ENCODE measurements at places on chromosomes 13 and 19. TPM values are rescaled to one million over a fixed set of nuclear protein-coding genes. Genes with fewer than 3 reads are reported as not detected.
A peak's percentile ranks its signal among the peaks of the same experiment; 100 is the strongest.

RB1 gene
- total RNA-seq, result 57.1 TPM

RYR1 gene
- 0.28 TPM for total RNA-seq

FOXA3 gene
- total RNA-seq, result not detected

PDX1 gene
- total RNA-seq, result not detected

NLRP7 gene
- total RNA-seq, result not detected

TMEM59L gene
- total RNA-seq, result 9.3 TPM

CERS1 gene
- total RNA-seq, result 11.4 TPM

ZNF493 gene
- total RNA-seq, result 5.5 TPM

RAB4B gene
- total RNA-seq, result 9.1 TPM

ZNF549 gene
- total RNA-seq, result 10.1 TPM

- DNase-seq, result no peak
These were observed 559 bp downstream of the POLR2E start for GRCh38 chr19:1094655-1094977.

DNA sequence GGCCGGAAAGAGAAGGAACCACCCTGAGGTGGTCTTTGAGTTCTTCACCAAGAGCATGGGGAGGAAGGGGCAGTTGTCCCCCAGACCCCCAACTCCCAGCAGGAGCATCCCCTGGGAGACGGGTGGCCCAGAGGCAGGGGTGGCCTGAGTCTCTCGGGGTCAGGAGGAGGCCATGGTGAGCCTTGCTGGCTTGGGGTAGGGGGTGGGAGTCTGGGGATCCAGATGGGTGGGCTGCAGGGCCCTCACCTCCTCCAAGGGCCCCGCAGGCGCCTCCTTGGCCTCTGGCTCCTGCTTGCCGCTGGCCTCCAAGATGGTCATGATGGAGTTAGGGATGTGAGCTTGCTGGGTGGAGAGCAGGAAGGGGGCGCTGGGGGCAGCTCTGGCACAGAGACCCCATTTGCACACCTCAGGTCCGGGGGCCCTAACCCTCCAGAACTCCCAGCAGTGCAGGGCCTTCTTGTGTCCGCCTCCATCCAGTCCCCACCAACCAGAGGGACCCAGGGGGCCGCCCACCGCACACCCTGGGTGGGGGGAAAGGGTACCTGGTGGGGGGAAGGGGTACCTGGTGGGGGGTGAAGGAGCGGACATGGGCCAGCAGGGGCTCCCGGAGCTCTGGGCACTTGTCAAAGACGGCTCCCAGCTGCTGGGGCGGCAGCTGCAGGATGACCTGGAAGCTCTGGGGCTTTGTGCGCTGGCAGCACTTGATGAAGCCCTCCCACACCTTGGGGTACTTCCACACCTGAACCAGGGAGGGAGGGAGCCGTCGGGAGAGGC lies 1.3 kb upstream of the RSPH6A start:
- DNase-seq, result no peak

GRCh38 chr13:33547035-33547434 lies 261.5 kb upstream of the STARD13 start:
- no peak for DNase-seq

- no peak for DNase-seq
These were observed 67.7 kb upstream of the TM9SF2 start for GRCh38 chr13:99433543-99434075.

GRCh38 chr13:112348642-112349345 lies 27.4 kb upstream of the SPACA7 start:
- no peak for DNase-seq

- no peak for DNase-seq
These were observed 39.1 kb upstream of the MTIF3 start for GRCh38 chr13:27489456-27489855.

DNA sequence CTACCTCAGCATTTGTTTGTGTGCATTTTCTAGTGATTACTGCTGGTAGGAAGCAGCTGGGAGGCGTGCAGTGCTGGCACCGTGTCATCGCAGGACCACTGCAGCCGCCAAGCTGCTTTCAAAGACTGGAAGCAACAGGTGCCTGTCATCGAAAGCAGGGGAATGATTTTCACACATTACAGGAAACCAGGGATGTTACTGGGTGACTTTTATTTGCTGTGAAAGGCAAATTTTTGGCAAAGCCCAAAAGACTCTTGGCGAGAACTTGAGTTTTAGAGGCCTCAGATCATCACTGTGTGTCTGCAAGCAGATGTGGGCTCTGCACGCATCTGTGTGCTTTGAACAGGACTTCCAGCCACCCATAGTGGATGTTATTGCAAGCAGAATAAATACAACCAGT lies 176.4 kb downstream of the FLT1 start:
- no peak for DNase-seq

DNA sequence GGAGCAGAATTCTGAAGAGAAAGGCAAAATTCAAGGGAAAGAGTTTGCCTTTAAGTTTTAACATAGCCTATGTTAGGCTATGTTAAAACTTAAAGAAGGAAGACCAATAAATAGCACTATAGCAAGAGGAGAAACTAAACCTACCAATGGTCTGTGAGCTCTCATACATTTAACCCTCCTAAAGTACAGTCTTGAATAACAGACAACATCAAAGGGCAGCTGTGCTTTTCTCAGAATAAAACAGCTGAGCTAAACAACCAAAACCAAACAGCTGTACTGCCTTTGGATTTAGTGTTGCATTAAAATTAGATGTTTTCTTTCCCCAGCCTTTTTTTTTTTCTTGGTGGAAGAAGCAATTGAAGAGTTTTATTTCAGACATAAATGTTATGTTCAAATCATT lies 34.0 kb downstream of the KLF5 start:
- DNase-seq, result no peak

GRCh38 chr13:64158908-64159307 lies 2743.3 kb upstream of the PCDH20 start:
- peak; percentile 72 for DNase-seq

GRCh38 chr13:45928843-45929242 lies 77.3 kb upstream of the SIAH3 start:
- DNase-seq, result peak; percentile 58

- peak; percentile 9 for DNase-seq
These were observed 132.8 kb upstream of the MYO16 start for GRCh38 chr13:108496362-108497210.

GRCh38 chr13:51826606-51827005 lies 18.4 kb downstream of the TMEM272 start:
- DNase-seq, result no peak

DNA sequence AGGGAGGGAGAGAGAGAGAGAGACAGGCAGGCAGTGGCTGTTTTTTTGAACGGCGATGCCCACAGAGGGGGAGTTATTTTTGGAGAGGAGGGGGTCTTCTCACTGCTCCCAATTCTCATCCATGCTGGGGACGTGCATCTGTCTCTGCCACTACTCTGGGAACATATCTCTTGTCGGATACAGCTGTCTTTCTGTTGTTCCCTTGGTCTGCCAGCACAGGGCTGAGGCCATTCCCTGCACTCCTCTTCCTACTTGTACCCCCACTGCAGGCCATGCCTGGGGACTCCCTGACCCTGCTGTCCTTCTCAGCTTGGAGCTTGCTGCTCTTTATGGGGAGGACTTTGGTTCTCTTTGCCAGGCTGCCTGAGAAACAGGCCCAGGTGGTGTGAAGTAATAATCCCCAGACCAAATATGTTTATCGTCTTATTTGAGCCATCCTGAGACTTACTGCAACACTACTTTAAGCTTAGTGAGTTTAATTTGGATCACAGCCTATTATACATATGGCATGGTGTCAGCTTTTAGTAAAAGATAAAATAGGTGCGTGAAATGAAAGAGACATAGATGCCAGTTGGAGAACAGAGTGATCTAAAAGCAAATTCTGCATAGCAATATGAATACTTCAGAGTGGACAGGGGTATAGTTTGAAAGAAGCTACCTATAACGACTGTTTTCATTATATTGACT lies 19.1 kb downstream of the LRCH1 start:
- DNase-seq, result no peak

- DNase-seq, result no peak
These were observed 5.3 kb upstream of the PROZ start for GRCh38 chr13:113152984-113153809.

DNA sequence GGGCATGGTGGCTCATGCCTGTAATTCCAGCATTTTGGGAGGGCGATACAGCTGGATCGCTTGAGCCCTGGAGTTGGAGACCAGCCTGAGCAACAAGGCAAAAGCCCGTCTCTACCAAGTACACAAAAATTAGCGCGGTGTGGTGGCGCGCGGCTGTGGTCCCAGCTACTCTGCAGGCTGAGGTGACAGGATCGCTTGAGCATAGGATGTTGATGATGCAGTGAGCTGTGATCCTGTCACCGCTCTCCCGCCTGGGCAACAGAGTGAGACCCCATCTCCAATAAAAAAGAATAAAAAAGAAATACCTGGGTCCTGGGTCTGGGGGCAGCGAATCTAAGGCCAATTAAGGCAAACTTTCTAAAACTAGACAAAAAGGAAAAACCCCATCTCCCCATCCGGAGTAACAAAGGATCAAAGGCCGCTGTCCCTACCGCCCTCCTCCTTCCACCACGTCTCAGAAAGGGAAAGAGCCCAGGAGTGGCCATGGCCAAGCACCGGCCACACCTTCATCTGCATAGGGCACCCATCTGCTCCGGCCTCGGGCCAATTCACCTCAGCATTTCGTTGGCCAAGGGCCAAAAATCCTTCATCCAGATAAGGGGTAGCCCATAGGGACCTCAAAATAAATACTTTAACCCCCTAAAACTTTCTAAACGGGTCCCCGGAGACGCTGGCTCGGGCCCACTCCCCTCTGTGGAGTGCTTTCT lies 851 bp downstream of the ZNF320 start:
- DNase-seq, result peak; percentile 2

DNA sequence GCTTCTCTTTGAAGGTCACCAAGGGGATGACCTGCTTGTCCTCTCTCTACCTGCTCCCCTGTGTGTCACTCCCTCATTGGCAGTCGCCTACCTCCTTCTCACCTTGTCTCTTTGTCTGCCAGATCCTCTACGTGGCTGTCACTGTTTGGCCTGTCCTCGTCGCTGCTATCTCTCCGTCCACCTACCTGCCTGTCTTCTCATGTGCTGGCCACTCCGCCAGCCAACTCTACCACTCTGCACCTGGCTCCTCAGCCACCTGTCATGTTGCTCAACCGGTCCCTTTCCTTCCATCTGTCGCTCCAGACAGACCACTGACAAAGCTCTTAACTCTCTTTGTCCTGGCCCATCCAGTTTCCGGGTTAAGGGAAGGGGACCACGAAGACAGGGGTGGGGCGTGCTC lies at the start of gene KLK12:
KLK12 (minus strand) TSS at position 299 of the 400 bp plus-strand sequence. CDS start 381 bp downstream, outside the sequence.
- no peak for DNase-seq

- peak; percentile 80 for DNase-seq
These were observed 12.7 kb downstream of the SOX1 start for GRCh38 chr13:112079696-112080095.

- no peak for DNase-seq
These were observed 258.4 kb downstream of the RFC3 start for GRCh38 chr13:34076319-34076718.
